ENCODE measurements at places on chromosomes 6 and 20.

DNA sequence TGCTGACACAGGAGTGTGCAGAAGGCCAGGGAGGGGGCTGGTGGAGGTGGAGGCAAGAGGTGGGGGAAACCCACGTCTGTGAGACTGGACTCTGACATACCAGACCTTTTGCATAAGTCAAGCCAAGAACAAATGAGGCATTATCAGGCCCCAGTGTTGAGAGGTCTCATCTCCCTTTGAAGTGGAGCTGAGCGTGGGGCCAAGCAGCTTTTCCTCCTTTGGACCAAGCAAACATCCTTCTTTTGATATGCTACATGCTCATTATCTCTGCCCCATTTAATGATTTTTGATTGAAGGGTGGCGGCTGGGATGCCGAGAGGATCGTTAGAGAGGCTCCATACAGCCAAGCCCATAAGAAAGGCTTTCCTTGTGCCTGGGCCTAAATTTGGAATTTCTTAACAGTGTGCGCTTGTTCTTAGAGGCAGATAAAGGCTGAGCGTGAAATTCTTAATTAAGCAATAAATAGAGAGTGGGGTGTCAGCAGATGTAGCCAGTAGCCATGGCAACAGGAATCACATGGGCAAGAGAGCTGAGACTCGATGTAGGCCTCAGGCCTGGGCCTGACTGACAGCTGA is 244.5 kb downstream of the PKHD1 start:
- H3K4me1 ChIP-seq, result peaks cover 3% of the 10 kb centered on the region
- no peak for DNase-seq
- H3K4me3 ChIP-seq, result no peak overlapping the region
- peaks cover 2% of the 10 kb centered on the region for H3K27me3 ChIP-seq
- no peaks in the 10 kb centered on the region for H3K36me3 ChIP-seq

GRCh38 chr6:143772116-143773086 is 70.7 kb upstream of the LTV1 start:
- no peaks in the 10 kb centered on the region for H3K4me1 ChIP-seq
- H3K27ac ChIP-seq, result peak overlapping the region; percentile 55
- no peaks in the 10 kb centered on the region for H3K36me3 ChIP-seq
- H3K27me3 ChIP-seq, result no peaks in the 10 kb centered on the region
- DNase-seq, result no peak

DNA sequence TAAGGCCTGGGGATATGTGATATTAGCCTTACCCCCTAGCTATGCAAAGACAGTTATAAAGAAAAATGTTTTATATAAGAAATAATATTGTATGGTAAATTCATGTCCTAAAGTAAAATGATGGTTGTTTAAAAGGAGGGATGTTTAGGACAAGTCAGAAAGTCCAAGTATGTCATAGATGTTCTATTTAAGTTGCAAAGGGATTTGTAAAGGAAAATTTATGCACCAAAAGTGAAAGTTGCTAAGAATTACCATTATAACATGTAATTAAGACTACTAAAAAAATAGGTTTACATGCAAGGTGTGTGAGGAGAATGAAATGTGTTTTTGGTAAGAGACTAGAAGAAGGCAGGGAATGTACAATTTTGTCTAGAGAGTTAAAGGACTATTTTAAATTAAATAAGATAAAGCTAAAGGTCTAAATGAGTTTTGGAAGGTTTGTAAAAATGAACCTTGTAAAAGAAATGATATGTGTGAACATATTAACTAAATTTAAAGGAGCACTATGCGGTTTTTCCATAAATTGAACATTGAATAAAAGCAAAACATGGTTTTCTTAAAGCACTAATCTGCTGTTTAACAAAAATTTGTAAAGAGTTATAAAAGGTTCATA is 22.7 kb upstream of the GOPC start:
- DNase-seq, result no peak
- no peak overlapping the region for H3K4me3 ChIP-seq
- H3K4me1 ChIP-seq, result no peaks in the 10 kb centered on the region
- no peak overlapping the region for H3K27ac ChIP-seq
- no peaks in the 10 kb centered on the region for H3K36me3 ChIP-seq

DNA sequence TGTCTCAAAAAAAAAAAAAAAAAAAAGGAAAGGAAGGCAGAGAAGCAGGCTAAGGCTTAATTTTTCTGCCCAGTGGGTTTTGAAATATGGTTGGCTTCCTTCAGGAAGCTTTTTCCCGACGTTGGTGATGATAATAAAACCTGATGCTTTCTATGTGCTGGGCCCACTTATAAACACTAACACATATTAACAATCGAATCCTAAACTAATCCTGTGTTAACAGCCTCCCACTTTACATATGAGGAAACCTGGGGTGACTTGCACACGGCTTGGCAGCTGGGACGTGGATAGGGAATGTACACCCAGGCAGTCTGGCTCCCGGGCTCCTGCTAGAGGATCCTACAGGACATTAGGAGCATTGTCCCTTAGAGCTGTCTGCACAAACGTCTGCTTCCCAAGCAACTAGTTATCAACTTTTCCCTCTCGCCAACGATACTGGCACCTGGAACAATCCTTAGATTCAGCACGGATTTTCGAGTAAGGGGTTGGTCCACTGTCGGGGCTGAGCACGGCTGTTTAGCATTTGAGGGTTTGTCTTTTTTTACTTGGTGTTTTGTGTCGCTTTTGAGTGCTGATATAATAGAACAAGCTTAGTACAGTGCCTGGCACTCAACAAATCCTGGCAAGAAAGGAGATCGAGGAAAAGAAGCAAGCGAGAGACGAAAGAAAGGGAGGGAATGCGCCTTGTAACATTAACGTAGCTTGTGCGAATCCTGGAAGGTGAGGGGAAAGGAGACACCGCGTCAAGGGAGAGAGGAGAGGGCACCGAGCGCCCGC is 622 bp upstream of the KIZ start:
- DNase-seq, result no peak
- H3K36me3 ChIP-seq, result no peaks in the 10 kb centered on the region
- H3K27ac ChIP-seq, result peak overlapping the region; percentile 37
- peak overlapping the region; percentile 64 for H3K4me3 ChIP-seq

DNA sequence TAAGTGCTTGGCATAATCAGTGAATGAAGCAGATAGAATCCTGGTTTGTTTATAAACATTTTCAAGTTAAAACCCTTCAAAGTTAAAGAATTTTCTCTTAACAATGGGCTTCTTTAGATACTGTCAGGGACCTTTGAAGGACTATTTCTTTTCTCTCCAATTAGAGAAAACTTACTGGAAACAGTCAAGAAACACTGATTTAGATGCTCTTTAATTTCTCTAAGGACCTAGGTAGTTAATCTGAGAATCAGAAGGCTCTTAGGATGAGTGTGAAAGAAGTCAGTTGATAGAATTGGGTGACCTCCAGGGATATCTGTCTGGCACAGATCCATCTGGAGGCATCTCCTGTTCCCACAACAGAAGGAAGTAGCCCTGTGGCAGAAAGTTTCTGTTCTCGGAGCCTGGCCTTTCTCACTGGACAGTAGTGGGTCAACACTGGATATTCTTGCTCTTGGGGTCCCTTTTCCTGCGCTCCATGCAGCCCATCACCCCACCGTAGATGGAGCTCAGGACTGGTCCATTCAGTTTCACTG is 22.5 kb downstream of the KIAA0408 start:
- no peak overlapping the region for H3K27ac ChIP-seq
- no peaks in the 10 kb centered on the region for H3K36me3 ChIP-seq
- no peak overlapping the region for H3K4me3 ChIP-seq
- no peak for DNase-seq
- no peaks in the 10 kb centered on the region for H3K27me3 ChIP-seq

- H3K27ac ChIP-seq, result no peak overlapping the region
- H3K27me3 ChIP-seq, result no peaks in the 10 kb centered on the region
- peak; percentile 64 for DNase-seq
- no peaks in the 10 kb centered on the region for H3K4me1 ChIP-seq
Observed at GRCh38 chr20:46040902-46041535, 12.0 kb downstream of the SLC12A5 start.

GRCh38 chr6:170179616-170180324 is 111.1 kb downstream of the DLL1 start:
- no peaks in the 10 kb centered on the region for H3K27me3 ChIP-seq
- no peaks in the 10 kb centered on the region for H3K36me3 ChIP-seq
- DNase-seq, result no peak
- no peaks in the 10 kb centered on the region for H3K4me1 ChIP-seq

DNA sequence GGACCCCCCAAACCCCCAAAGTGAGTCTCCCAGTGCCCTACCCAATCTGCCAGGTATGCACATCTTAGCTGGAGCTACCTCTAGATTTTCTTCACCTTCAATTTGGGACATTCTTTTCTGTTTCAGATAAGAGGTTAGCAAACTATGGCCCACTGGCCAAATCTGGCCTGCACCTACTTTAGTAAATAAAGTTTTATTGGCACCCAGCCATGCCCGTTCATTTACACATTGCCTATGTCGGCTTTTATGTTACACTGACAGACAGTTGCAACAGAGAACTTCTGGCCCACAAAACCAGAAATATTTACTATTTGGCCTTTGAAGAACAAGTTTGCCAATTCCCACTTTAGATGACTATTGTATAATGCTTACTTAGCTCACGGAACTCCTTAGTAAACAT is 55.9 kb upstream of the STX16 start:
- H3K27me3 ChIP-seq, result no peaks in the 10 kb centered on the region
- no peak for DNase-seq
- H3K36me3 ChIP-seq, result no peaks in the 10 kb centered on the region
- no peak overlapping the region for H3K27ac ChIP-seq

- no peak for DNase-seq
- no peak overlapping the region for H3K27ac ChIP-seq
- H3K27me3 ChIP-seq, result no peaks in the 10 kb centered on the region
- H3K4me3 ChIP-seq, result no peak overlapping the region
- H3K4me1 ChIP-seq, result no peaks in the 10 kb centered on the region
- H3K36me3 ChIP-seq, result no peaks in the 10 kb centered on the region
Observed at GRCh38 chr20:47042464-47042863, 147.8 kb downstream of the EYA2 start.

DNA sequence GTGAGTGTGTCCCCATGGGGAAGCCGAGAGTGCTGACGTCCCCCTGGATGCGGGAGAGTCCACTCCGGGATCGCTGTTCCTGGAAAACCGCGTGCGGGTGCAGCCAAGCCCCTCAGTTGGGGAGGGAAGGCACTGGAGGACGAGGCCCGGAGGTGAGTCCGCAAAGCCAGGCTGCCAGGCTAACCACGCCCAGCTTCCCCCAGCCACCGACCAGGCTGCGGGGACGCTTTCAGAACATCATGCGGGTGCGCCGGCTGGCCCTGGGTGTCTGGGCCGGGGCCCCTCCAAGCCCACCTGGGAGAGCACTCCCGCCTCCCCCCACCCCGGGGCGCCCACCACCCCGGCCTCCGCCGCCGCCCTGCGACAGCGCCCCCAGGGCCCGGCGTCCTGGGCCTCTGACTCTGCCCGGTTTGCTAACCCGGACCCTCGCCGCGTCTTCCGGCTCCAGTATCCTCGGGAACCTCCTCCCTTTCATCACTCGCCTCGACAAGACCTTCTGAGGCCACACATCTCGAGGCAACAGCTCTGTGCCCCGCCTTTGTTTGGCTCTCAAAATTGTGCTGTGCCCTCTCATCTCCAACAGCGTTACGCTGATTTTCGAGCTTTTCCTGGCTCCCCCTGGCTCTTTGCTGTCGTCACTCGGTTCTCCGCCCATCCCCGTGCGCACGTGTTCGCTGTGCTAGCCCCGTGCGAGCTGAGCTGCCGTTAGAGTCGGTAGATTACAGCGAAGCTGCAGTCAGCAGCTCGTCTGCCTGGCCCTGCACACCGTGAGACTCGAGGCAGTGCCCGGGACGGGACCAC is 47.1 kb upstream of the ENTPD6 start:
- no peak overlapping the region for H3K4me3 ChIP-seq
- H3K27me3 ChIP-seq, result peaks cover 14% of the 10 kb centered on the region
- H3K27ac ChIP-seq, result no peak overlapping the region
- H3K4me1 ChIP-seq, result no peaks in the 10 kb centered on the region
- no peaks in the 10 kb centered on the region for H3K36me3 ChIP-seq

- DNase-seq, result no peak
- no peaks in the 10 kb centered on the region for H3K4me1 ChIP-seq
- no peaks in the 10 kb centered on the region for H3K36me3 ChIP-seq
- no peaks in the 10 kb centered on the region for H3K27me3 ChIP-seq
- no peak overlapping the region for H3K27ac ChIP-seq
- H3K4me3 ChIP-seq, result no peak overlapping the region
Observed at GRCh38 chr6:164164876-164165275, 750.4 kb downstream of the QKI start.

GRCh38 chr6:112109262-112109661 is 21.9 kb downstream of the FAM229B start:
- no peak overlapping the region for H3K4me3 ChIP-seq
- H3K4me1 ChIP-seq, result no peaks in the 10 kb centered on the region

- DNase-seq, result no peak
- H3K4me3 ChIP-seq, result no peak overlapping the region
- H3K27ac ChIP-seq, result no peak overlapping the region
- no peaks in the 10 kb centered on the region for H3K27me3 ChIP-seq
- no peaks in the 10 kb centered on the region for H3K36me3 ChIP-seq
Observed at GRCh38 chr20:8421981-8422380, 289.9 kb downstream of the PLCB1 start.

DNA sequence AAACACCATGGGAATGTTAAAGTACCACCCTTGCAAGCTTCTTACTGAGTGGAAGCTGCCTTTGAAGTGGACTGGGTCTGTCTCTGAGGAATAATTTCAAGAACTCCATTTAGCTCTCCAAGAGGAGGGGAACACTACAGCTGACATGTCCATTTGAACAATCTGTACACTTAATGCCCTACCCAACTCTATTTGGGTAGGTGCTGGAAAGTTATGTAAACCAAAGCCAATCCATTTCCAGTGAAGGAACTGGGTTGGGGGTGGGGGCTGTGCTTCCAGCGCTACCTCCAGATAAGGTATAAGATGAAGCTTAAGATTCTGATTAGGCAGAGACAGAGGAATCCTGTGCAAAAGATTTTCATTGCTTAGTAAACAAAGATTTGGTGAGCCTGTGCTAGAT is 122.0 kb downstream of the TCP11 start:
- DNase-seq, result no peak
- no peak overlapping the region for H3K4me3 ChIP-seq
- no peak overlapping the region for H3K27ac ChIP-seq
- H3K36me3 ChIP-seq, result peaks cover 40% of the 10 kb centered on the region

- H3K36me3 ChIP-seq, result peaks cover 20% of the 10 kb centered on the region
- H3K27ac ChIP-seq, result no peak overlapping the region
- H3K4me3 ChIP-seq, result no peak overlapping the region
- no peaks in the 10 kb centered on the region for H3K4me1 ChIP-seq
- H3K27me3 ChIP-seq, result no peaks in the 10 kb centered on the region
- no peak for DNase-seq
Observed at GRCh38 chr6:32058511-32058963, 20.3 kb downstream of the CYP21A2 start.

DNA sequence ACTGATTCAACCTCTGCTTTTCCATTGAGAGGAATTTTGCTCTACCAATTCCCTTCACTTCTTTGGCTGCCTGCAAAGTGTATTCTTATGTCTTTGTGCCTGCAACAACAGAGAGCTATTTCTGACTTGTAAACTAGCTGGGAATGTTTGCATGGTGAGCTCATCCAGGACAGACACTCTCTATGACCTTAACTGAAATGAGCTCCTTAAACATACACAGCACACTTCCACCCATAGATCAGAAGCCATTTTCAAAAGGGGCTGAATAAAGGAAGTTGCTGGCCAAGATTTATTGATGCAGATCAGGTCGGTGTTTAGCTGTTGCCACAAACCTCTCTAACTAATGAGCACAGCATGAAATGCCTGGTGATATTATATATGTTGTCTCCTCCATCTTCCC is 377.7 kb downstream of the BTBD9 start:
- no peak overlapping the region for H3K27ac ChIP-seq
- no peaks in the 10 kb centered on the region for H3K27me3 ChIP-seq
- H3K4me1 ChIP-seq, result peaks cover 17% of the 10 kb centered on the region
- no peak overlapping the region for H3K4me3 ChIP-seq
- DNase-seq, result no peak

GRCh38 chr6:166488076-166488685 is 98.3 kb downstream of the RAMACL start:
- DNase-seq, result peak; percentile 66
- H3K36me3 ChIP-seq, result no peaks in the 10 kb centered on the region
- H3K27me3 ChIP-seq, result no peaks in the 10 kb centered on the region
- H3K27ac ChIP-seq, result no peak overlapping the region
